ENCODE measurements at places on chromosomes 11 and 22. TPM values are rescaled to one million over a fixed set of nuclear protein-coding genes. Genes with fewer than 3 reads are reported as not detected.

H19 gene
- 22.5 TPM for polyA plus RNA-seq

CXCR5 gene
- 0.04 TPM for polyA plus RNA-seq

SLC17A6 gene
- not detected for polyA plus RNA-seq

NPAS4 gene
- polyA plus RNA-seq: not detected

CCDC116 gene
- 0.04 TPM for polyA plus RNA-seq

TEX54 gene
- not detected for polyA plus RNA-seq

SCGB1D2 gene
- not detected for polyA plus RNA-seq

GGTLC3 gene
- not detected for polyA plus RNA-seq

FZD4 gene
- polyA plus RNA-seq: 0.61 TPM

MPZL3 gene
- 0.47 TPM for polyA plus RNA-seq

PHLDA2 gene
- 47.6 TPM for polyA plus RNA-seq

PLEKHB1 gene
- polyA plus RNA-seq: 0.76 TPM

ZNF214 gene
- polyA plus RNA-seq: 0.70 TPM

HEPHL1 gene
- polyA plus RNA-seq: not detected

FOLR3 gene
- polyA plus RNA-seq: not detected

DNA sequence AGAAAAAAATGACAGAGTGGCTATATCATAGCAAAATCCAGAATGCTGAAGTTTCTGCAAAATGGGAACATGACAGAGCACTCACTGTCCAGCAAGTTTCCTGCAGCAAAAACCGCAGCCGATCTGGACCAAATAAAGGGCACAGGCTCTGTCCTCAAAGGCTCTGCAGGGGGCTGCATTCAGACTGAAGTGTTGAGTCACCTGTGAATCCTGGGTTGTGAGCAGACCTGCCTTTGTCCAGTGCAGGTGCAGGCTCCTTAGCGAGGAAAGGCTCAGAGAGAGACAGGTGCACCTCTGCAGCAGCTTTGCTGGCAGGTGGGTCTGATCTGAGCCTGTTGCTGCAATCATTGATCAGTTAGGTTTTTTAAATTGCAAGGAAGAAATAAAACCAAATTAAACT lies 29.3 kb upstream of the NFAM1 start:
- DNase-seq: no peak

DNA sequence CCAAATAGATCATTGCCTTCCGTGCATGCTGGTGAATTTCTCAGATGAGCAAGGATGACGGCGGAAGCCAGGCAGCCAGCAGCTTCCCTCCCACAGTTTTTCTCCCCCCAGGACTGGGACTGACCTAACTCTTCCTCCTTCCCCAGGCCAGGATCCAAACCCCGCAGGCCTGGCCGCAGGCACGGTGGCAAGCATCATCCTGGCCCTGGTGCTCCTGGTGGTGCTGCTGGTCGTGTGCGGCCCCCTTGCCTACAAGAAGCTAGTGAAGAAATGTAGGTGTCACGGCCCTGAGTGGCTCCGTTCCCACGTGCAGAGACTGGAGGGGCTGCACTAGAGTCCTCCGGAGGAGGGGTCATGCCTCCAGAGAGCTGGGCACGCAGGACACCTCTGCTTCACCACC lies 20.5 kb downstream of the CD5 start:
- no peak for DNase-seq

- no peak for DNase-seq
Measured at GRCh38 chr11:102626676-102627075, 1.5 kb upstream of the MMP20 start.

DNA sequence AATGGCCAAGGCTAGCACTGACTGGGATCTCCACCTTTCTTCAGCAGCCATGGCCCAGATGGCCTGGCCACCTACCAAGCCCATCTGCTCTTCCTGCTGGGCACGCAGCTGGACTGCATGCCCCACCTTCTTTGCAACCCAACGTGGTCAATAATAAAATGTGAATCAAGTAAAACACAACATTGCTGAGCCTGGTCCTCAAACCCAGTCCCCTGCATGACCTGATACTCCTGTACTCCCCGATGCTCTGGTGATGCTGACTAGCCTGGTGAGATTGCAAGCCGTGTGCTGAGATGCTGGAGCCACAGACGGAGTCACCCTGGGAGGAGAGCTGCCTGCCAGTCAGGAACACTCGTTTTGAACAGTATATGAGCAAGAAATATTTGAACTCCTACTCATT lies 34.0 kb downstream of the PARVG start:
- DNase-seq: no peak

DNA sequence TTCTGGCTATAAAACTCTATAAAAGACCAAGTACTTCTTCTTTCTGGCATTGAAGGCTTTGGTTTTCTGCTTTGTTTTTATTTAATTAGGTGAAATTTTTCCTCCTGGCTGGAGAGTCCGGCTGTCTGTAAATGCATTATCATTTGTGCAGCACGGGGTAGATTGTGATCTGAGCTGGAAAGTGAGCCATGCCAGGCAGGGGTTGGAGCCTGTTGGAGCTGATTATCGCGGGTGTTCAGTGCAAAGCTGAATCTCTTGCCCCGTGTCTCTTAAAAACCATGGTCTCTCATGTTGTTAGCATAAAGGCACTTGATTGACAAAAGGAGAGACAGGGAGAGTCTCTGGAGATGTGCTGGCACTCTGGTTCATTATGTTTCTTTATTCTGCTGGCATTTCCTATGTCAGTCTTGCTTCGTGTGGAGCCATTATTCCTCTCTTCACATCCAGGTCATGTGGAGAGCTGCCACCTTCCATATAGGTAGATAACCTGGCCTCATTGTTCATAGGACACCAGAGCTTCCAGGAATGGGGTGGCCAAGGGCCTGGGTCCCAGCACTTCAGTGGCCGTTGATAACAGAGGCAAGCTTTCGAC lies 75.2 kb downstream of the LDLRAD3 start:
- DNase-seq: no peak

GRCh38 chr11:33892906-33893594 lies 1.2 kb upstream of the LMO2 start:
- DNase-seq: no peak

DNA sequence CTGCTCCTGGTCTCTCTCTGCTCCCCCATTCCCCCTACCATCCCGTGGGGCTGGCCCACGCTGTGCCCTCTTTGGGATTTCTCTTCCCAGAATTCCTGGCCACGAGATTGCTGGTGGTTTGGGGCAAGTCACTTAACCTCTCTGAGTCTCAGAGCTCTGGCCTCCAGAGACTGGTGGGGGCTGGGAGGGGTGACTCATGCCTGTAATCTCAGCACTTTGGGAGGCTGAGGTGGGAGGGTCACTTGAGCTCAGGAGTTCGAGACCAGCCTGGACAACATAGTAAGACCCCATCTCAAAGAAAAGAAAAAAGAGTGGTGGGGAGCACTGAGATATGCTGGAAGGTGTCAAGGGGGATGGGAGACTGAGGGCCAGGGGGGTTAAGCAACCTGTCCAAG lies 18.3 kb downstream of the OTUB1 start:
- DNase-seq: no peak

DNA sequence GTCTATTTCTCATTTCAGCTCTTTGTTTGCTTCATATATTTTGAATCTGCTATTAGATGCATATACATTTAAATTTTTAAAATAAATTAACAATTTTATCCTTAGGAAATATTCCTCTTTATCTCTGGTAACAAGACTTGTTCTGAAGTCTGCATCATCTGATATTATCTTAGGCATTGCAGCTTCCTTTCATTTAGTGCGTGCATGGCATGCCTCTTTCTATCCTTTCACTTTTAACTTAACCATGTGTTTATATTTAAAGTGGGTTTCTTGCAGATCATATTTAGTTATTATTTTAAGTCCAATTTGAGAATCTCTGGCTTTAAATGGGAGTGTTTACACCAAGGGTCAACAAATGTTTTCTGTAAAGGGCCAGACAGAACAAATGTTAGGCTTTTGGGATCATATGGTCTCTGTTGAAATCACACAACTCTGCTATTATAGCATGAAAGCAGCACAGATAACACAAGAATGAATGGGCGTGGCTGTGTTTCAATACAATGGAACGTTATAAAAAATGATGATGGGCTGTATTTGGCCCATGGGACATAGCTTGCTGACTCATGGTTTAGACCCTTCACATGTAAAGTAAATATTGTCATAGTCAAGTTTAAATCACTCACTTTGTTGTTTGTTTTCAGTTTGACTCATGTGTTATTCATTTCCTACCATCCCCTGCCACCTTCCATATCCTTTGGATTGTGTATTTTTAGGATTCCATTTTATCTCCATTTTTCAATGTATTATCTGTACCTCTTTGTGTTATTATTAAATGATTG lies 83.9 kb upstream of the SNX19 start:
- DNase-seq: peak; percentile 38

- no peak for DNase-seq
Measured at GRCh38 chr11:70926543-70927201, 325.7 kb downstream of the SHANK2 start.

- DNase-seq: peak; percentile 79
Measured at GRCh38 chr11:69644071-69644961, 3.4 kb downstream of the CCND1 start.

GRCh38 chr11:78187366-78188285 lies 800 bp downstream of the KCTD21 start:
- no peak for DNase-seq

- no peak for DNase-seq
Measured at GRCh38 chr11:23453522-23453921, 593.2 kb upstream of the CCDC179 start.

DNA sequence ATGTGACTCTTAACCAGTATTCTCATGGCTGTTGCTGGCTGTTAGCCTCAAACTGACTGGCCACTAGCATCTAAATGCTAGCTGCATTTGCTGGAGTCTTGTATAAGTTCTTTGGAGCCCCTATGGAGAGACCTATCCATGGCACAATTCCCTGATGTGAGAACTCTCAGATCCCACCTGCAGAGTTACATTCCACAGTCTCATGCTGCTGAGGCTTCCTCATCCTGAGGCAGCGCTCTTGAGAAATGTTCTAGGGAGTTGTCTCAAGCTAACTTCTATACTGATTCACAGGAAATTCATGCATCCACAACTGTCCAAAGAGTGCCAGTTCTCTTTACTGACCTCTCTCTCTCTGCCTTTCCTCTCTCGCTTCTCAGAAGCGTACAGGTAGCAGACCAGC lies 218.0 kb upstream of the PITPNB start:
- no peak for DNase-seq

GRCh38 chr11:107337917-107338316 lies 119.7 kb downstream of the CWF19L2 start:
- DNase-seq: no peak

DNA sequence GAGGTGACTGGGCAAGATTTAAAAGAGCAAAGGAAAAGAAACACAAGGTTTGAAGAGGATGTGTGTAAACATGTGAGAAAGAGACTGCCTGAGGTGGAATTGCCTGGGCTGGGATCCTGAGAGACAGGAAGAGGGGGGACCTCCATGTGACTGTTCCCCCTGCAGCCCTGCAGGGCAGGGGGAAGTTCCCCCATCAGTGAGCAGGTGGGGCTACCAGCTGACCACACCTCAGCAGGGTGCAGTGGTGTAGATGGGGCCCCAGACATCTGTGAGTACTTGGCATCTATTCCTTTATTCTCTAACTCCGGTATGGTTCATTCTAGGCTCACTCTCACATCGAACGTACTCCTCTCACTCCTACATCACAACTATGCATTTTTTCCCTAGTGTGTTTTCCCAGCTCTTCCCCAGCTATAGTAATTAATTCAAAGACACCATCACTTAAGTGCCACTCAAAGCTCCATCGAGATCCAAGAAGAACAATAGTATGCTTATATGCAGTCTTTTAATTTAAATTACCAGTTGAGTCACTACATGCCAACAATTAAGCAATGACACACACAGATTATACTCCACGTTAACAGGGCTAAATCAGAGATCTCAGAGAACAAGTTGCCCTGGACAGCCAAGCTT lies 42.7 kb downstream of the LGR4 start:
- peak; percentile 19 for DNase-seq

DNA sequence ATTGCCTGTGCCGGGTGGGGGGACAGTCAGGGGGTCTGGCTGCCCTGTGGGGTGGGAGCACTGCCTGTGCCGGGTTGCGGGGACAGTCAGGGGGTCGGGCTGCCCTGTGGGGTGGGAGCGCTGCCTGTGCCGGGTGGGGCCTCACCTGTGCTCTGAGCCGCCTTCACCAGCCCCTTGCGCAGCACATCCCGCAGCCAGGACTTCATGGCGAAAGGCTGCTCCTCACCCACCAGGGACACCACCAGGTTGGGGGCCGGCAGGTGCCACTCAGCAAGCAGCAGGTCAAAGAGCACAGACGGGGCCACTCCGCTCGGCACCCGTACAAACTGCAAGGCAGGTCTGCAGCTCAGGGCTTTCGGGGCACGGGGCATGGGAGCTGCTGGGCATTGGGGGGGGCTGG lies 21.4 kb downstream of the TSSC4 start:
- DNase-seq: no peak

DNA sequence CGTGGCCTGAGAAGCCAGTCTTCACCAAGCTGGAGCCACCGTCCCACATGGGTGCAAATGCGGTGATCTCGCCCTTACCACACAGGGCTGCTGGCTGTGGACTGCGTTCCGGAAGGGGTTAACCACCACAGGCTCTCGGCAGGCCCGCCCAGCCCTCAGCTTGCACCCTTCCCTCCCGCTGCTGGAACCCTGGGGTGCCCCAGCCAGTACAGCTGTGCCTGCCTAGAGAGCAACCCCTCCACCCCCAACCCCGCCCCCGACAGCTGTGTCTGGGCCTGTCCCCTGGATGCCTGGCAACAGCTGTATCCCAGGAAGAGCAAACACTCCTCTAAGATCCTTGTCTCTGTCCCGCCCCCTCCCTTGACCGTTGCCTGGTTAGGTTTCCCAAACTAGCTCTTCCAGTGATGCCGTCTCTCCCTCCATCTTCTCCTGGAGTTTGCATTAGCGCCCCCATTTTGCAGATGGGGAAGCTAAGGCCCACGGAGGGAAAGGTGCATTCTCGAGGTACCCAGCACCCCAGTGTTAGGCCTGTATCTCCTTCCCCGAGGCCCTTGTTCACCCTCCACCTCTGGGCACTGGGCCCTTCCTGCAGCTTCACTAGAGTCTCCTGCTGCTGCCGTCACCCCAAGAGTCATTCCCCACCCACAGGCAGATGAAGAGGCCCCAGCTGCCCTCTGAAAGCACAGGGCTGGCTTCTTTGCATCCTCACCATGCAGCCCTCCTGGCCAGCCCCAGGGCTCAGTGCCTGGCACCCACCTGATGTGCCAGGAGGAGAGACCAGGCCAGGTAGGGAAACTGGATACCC lies 12.6 kb upstream of the COX8A start:
- no peak for DNase-seq

DNA sequence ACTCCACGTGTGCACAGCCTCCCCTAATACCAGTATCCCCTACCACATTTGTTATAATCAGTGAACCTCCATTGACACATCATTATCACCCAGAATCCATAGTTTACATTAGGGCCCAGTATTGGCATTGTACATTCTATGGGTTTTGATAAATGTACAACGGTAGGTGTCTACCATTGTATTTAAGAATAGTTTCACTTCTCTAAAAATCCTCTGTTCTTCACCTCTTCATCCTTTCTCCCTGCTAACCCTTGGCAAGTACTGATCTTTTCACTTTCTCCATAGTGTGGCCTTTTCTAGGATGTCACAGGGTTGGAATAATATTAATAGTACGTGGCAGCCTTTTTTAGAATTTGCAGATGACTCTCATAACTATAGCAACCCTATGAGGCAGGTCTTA lies 353.8 kb downstream of the DDX10 start:
- DNase-seq: no peak
